ENCODE measurements at places on chromosomes 1 and 21.

- no peak for DNase-seq
Measured at GRCh38 chr1:239260842-239261241, 125.5 kb upstream of the CHRM3 start.

GRCh38 chr1:17509363-17509762, 30.1 kb upstream of the ARHGEF10L start:
- no peak for DNase-seq

GRCh38 chr1:3012456-3013291, 8.6 kb upstream of the ACTRT2 start:
- no peak for DNase-seq

DNA sequence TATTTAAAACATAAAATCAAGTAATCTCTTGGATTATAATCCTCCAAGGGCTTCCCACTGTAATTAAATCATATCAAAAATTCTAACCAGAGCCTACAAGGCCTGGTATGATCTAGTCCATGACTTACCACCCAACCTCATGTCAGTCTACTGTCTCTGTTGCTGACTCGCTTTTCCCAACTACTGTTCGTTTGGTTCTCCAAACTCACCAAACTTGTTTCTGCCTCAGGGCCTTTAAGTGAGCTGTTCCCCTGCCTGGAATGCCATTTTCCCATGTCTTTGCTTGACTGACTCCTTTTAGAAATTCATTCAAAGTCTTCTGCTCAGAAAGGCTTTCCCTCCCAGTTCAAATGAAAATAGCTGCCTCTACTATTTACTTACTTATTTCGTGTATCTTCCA, 95.9 kb downstream of the ZC3H11B start:
- no peak for DNase-seq

GRCh38 chr1:43668956-43669355, 19.0 kb downstream of the KDM4A start:
- DNase-seq = no peak

- no peak for DNase-seq
Measured at GRCh38 chr1:187853505-187853904, 1024.8 kb downstream of the PLA2G4A start.

DNA sequence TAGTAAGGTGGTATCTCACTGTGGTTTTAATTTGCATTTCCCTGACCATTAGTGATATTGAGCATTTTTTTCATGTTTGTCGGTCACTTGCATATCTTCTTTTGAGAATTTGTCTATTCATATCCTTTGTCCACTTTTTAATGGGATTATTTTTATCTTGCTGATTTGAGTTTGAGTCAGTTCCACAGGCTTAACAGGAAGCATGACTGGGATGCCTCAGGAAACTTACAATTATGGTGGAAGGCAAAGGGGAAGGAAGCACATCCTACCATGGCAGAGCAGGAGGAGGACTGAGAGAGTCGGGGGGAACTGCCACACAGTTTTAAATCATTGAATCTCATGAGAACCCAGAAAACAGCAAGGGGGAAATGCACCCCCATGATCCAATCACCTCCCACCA, 51.1 kb downstream of the ODF2L start:
- no peak for DNase-seq

DNA sequence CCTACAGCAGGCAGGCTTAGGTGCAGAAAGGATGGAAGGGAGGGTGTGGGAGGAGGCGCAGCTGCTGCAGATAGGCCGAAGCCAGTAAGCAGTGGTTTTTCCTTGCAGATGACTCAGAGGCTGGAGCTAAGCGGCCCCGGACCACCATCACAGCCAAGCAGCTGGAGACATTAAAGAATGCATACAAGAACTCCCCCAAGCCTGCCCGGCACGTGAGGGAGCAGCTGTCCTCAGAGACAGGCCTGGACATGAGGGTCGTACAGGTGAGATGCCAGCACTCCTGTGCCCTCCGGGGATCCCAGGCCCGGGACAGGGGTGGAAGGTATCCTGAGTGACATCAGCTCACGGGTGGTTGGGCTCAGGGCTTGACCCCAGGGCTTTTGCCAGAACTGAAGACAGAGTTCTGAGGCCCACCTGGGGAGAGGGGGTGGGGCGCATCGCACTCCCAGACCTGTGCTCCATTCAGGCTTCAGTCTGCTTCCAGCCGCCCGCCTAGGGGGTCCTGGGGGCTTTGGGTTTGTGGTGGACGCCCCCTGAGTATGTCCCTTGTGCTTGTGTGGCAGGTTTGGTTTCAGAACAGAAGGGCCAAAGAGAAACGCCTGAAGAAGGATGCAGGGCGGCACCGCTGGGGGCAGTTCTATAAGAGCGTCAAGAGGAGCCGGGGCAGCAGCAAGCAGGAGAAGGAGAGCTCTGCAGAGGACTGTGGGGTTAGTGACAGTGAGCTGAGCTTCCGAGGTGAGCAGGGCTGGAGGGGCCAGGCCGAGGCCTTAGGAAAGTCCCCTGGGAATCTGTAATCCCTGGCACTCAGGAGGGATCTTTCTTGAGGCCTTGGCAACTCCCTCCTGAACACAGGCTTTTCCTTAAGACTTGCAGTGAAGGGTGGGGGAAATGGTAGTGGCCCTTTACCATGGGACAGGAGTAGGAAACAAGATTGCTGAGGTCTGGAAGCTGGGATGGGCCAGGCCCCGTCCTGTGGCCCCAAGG, 41.5 kb downstream of the LHX4 start:
- DNase-seq = no peak
